ENCODE measurements at places on chromosomes 6 and 20.

GRCh38 chr20:54995553-54995952 lies 520.2 kb downstream of the DOK5 start:
- no peak for DNase-seq

DNA sequence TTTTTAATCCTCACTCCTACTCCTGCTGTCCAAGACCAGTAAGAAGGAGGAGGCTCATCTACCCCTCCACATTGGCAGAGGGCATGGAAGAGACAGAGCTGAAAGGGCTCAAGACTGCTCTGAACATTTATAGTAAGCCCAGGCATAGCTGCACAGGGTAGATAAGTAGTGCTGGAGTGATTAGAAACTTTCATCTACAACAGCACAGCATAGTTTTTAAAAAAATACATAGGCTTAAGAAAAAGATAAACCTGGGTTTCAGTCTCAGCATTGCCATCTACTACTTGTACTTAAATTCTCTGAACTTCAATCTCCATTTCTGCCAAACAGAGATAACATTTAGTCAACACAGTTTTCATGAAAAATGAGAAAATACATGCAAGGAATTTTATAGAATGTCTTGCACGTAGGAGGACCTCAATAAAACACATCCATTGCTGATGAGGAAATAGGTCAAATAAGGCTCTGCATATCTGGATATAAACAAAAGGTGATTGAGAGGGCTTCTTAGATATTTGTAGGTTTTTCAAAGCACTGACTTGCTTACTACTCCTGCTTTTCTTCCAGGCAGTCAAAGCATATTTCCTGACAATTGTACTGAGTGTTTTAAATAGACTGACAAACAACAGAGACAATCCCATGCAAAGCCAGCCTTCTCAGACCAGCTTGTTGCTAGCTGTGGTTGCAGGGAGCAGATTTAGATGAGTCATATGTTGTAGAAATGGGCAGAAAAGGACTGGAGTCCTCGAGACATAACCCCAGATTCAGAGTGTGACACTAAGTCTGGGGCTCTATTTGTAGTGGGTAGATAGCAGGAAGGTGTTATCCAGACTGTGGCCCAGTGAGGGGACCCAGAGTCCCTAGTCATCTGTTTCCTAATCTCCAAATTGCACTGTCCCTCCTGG lies 107.4 kb upstream of the TAB2 start:
- DNase-seq, result no peak

DNA sequence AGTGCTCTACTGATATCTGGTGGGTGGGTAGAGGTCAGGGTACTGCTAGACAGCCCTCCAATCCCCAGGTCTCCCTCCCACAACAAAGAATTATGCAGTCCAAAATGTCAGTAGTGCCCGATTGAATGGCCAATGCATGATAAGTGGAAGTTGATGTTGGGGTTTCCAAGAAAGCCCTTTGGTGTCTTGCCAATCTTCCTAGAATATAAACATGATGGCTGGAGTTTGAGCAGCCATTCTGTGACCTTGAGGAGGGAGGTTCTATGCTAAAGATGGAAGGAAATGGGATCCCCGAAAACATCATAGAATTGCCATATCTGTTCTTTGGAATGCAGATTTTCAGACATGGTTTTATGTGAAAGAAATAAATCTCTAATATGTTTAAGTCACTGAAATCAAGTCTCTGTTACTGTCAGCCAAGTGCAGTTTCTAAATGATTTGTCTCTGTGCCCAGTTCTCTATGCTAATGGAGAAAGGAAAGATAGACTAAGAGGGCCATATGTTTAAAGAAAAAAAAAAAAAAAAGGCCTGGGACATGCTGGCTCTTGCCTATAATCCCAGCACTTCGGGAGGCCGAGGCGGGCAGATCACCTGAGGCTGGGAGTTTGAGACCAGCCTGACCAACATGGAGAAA lies 32.8 kb upstream of the PTPN1 start:
- DNase-seq, result no peak

DNA sequence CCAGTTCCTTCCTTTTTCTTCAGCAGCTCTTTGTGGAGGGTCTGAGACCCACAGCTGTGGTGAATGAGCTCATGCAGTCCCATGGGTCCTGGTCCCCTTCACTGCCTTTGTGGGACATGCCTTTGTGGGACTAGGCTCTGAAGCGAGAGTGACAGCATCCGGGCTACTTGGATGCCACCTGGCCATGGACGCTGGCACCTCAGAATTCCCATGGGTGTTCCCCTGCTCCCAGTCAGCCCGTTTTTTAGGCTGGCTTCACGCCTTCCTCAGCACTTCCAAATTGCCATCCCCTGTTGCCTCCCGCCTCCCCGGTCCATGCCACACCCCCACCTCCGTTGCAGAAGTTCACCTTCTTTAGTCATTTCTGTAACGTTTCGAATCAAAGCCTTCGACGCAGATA lies 45.1 kb downstream of the RAMACL start:
- no peak for DNase-seq

DNA sequence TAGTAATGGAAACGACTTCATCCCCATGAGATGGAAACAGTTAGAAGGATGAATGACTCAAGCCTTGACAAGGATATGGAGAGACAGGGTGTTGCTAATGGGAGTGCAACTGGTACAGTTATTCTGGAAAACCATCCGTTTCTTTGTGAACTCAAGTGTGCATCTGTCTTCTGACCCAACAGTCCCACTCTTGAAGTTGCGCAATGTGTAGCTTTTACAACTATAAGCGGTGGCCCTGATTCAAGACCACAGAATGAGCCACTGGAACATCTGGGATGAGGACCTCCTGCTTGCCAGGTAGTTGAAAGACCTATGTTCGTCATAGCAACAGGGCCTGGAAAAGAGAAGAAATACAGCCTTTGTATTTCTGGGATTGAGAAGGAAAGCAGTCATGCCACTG lies 115.8 kb upstream of the GMDS start:
- no peak for DNase-seq

GRCh38 chr6:28081486-28081751 lies 1.1 kb downstream of the ZNF165 start:
- peak; percentile 61 for DNase-seq

DNA sequence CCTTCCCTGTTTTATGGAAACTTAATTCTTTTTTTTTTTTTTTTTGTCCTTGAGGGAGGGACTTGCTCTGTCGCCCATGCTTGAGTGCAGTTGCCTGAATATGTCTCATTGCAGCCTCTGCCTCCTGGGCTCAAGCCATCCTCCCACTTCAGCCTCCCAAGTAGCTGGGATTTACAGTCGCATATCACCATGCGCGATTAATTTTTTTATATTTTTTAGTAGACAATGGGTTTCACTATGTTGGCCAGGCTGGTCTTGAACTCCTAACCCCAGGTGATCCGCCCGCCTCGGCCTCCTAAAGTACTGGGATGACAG lies 654 bp downstream of the TMEM14C start:
- no peak for DNase-seq

DNA sequence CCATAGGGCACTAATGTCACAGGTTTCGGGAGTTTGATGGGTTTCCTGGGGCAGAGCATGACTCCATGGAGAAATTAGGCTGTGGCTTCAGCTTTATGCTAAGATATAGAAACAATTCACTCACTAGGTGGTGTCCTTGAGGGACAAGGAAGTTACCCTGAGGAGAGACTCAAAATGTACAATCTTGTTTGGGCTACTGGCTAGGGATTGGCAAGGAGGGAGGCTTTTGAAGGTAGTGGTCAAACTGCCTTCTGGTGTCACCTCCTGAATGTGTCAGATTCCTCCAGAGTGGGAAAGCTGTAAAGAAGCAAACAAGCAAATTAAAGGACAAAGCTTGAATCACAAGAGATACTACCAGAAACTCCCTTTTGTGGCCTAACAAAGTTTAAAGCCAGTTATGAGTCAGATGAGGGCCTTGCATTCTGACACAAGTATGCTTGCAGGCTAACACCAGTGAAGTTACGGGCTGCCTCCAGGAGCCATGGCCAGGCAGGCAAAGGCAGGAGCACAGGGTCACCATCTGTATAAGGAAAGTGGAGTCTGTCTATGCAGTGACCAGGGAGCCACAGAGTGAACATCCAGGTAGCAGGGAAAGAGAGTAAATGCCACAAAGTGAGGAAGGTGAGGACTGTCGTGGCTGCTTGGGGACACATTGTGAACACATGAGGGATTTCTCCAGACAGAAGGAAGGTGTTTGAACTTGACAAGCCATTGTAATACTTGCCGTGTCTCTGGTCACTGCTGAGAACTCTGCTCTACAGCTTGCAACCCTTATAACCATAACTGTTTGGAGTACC lies 107.7 kb upstream of the DTNBP1 start:
- no peak for DNase-seq

- no peak for DNase-seq
Measured at GRCh38 chr20:6703656-6704055, 63.8 kb upstream of the BMP2 start.

GRCh38 chr6:168037242-168037641 lies 39.8 kb downstream of the KIF25 start:
- no peak for DNase-seq

DNA sequence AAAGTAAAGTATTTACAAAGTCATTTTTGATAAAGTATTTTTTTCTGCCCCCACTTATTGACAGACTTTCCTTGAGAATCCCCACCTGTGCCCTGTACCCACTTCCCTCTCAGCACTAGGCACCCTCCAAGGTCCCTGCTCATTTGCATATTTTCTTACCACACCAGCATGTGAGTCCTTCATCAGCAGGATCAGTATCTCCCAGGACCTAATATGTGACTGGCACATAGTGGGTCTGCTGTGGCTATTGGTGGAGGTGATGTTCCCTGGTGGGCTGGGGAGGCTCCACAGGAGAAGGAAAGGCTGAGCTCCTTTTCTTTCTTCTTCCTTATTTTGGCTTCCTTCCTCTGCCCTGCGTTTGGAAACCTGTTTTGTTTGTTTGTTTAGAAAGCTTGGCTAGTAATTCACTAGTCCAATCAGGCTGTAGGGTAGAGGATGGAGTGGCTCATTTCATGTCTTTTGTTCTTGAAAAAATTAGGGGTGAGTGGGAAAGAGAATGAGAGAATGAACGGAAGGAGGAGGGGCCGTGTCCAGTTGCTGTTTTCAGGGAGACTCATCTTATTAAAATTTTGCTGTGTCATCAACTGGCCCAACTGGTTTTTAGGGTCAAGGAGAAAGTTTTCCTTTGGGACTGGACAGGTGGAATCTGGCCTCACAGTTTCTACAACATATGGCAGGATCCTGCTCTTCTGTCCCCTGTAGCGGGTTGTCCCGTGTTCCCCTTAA lies 2.8 kb upstream of the RNF24 start:
- DNase-seq, result no peak

GRCh38 chr20:24694157-24694726 lies 224.8 kb downstream of the SYNDIG1 start:
- DNase-seq, result no peak

- no peak for DNase-seq
Measured at GRCh38 chr6:1191141-1191630, 120.7 kb upstream of the FOXQ1 start.

DNA sequence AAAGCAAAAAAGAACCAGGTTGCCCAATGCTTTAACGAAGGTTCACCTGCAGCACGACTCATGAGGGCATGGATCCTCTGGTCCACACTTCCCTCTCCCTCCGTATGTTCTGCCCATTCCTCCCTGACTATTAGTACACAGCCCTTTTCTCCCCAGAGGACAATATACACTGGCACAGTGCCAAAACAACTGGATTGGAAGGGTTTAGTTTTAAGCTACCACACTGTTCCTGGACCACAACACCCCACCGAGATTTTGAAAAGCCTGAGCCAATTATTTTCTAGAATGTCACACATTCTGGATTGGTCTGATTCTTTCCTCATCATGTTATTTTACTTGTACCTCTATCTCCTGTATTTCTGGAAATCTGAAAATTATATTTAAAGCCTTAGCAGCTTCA lies 2.9 kb upstream of the AKAP7 start:
- DNase-seq, result no peak

- DNase-seq, result no peak
Measured at GRCh38 chr6:7165890-7166267, 58.1 kb downstream of the RREB1 start.

DNA sequence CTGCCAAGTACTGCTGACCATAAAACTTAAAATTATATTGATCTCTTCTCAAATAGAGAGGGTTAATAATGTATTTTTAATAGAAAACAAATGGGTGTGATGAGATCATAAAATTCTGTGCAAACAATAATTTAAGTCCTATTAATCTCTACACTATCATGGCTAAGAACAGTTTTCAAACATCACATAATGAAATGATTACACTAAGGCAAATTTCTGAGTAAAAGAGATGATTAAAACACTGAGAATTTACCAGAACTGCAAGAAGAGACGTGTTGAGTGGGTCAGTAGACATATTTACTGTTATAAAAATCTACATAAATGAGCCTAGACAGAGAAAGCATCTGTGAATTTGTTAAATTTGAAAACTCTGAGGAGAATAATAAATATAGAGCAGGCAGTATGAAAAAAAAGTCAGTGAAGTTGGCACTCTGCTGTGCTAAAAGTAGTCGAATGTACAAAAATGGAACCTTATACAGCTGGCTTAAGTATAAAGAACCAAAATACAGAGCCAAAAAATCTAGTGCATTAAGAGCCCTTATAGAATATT lies 302.6 kb upstream of the MANEA start:
- no peak for DNase-seq

DNA sequence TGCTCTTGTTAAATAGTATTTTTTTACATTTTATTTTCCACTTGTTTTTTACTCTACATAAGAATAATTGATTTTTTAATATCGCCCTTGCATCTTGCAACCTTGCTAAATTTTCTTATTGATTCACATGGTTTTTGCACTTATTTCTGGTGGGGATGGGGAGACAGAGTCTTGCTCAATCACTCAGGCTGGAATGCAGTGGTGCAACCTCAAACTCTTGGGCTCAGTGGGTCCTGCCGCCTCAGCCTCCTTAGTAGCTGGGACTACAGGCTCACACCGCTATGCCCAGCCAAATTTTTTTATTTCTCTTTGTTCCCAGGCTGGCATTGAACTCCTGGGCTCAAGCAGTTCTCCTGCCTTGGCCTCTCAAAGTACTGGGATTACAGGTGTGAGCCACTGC lies 30.3 kb downstream of the LIN28B start:
- DNase-seq, result no peak

DNA sequence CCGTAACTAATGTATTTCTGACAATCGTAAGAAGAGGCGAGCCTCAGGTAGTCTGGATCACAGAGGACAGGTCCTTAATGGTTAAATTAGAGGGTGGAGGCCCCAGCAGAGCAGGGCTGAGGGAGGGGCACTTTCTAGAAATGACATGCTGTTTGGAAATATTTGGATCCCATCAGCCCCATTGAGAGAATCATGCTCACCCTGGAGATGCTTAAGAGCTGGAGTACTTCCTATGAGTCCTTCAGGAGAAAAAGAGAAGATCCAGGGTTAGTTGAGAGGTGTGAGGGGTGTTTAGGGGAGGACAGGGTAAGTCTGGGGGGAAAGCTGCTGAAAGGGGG lies 123.0 kb downstream of the TCP11 start:
- no peak for DNase-seq

- no peak for DNase-seq
Measured at GRCh38 chr20:63255931-63256704, 1.9 kb upstream of the NKAIN4 start.

DNA sequence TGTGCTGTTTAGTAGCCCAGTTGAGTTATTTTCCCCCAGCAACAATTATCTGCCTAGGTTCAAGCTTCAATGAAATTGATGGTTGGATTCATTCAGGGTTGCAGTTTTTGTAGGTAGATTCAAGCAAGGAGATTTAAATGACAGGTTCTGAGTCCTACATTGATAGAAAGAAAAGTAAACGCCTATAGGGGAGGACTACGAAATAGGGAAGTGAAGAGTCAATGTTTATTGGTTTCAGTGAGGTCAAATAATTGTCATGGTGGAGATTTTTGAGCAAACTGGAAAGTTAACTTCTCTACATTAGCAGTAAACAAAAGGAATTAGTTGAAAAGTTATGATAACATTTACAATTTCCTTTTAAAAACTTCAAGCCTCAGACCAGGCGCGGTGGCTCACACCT lies 734 bp upstream of the WFDC13 start:
- DNase-seq, result no peak
